ENCODE measurements at places on chromosomes 6 and 20.
A peak's percentile ranks its signal among the peaks of the same experiment; 100 is the strongest.

- no peak for DNase-seq
Measured at GRCh38 chr6:35016502-35017321, 124.4 kb downstream of the TCP11 start.

- DNase-seq = no peak
Measured at GRCh38 chr6:159130846-159131245, 38.4 kb upstream of the FNDC1 start.

DNA sequence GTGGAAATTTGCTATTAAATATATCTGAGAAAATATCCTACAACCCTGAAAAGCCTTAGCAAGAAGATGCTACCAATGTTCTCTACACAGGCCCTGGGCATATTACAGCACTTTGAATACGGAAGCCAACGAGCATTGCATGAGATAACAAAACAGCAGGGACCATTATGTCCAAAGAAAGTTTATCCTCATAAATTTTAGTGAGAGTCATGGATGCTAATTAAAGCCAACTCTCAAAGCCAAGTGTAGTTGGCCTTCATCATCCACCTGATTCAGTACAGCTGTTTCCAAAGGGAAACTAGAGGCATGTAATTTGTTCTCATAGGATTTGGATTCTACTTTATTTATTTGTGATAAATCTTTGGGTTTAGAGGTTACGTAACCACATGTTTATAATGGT lies 564.8 kb downstream of the RFPL4B start:
- no peak for DNase-seq

DNA sequence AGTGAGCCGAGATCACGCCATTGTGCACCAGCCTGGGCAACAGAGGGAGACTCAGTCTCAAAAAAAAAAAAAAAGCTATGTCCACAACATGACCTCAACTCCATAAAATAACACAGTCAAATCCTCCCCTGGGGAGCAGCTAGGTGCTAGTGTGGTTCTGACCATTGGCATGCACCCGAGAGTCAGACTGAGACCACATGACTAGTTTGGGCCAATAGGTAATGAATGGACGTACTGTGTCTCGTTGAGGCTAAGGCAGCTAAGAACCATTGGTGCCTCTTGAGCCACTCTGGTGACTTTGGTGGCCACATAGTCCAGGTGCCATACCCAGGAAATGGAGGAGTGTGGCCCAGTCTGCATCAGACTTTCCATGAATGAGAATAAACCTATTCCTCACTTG lies 40.3 kb downstream of the ATP9A start:
- DNase-seq = no peak

GRCh38 chr20:33650753-33651561 lies 11.2 kb upstream of the C20orf144 start:
- no peak for DNase-seq

- no peak for DNase-seq
Measured at GRCh38 chr6:7239590-7239948, 73.4 kb downstream of the SSR1 start.

DNA sequence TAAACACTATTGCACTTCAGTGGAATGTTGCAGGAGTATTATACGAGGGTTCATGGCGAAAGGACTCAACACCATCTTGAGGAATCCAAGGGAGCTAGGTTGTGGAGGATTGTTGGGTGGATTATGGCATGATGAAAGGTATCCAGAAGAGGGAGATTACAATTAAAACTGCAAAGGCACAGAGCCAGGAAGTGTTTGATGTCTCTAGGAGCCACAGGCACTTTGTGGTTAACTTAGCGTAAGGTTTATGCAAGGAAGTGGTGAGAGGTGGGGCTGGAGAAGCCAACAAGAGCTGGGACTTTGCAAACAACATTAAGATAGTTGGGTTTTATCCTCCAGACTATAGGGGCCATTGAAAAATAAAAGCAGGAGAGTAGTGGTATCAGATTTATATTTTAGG lies 86.6 kb upstream of the TPD52L1 start:
- DNase-seq = peak; percentile 34

GRCh38 chr6:16857969-16858592 lies 96.8 kb upstream of the ATXN1 start:
- DNase-seq = no peak

DNA sequence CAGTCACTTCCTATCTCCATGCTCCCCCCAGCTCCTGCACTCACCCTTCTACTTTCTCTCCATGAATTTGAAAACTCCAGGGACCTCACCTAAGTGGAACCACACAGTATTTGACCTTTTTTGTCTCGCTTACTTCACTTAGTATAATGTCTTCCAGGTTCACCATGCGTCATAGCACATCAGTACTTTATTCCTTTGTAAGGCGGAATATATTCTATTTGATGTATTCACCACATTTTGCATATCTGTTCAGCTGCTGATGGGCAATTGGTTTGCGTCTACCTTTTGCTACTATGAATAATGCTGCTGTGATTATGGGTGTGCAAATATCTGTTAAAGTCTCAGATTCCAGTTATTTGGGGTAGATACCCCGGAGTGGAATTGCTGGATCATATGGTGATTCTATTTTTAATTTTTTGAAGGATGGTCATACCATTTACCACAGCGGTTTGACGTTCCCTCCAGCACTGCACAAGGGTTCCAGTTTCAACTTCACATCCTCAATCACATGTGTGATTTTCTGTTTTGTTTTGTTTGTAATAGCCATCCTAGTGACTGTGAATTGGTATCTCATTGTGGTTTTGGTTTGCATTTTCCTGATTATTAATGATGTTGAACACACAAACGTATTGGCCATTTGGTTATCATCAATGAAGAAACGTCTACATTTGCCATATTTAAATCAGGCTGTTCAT lies 20.3 kb upstream of the SYNDIG1 start:
- no peak for DNase-seq

DNA sequence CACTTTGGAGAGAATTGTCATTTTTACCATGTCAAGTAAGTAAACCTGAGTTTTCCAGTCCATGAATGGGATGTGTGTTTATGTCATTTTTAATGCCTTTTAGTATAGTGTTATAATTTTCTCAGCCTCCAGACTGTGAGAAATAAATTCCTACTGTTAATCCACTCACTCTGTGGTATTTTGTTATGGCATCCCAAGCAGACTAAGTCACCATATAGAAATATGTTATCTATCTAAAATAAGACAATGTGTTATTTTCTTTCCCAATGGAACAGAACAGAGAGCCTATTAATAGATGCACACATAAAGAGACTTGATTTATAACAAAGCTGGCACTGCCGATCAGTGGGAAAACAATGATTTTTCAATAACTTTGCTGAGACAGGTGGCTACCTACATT lies 70.2 kb upstream of the SLC4A11 start:
- DNase-seq = no peak

DNA sequence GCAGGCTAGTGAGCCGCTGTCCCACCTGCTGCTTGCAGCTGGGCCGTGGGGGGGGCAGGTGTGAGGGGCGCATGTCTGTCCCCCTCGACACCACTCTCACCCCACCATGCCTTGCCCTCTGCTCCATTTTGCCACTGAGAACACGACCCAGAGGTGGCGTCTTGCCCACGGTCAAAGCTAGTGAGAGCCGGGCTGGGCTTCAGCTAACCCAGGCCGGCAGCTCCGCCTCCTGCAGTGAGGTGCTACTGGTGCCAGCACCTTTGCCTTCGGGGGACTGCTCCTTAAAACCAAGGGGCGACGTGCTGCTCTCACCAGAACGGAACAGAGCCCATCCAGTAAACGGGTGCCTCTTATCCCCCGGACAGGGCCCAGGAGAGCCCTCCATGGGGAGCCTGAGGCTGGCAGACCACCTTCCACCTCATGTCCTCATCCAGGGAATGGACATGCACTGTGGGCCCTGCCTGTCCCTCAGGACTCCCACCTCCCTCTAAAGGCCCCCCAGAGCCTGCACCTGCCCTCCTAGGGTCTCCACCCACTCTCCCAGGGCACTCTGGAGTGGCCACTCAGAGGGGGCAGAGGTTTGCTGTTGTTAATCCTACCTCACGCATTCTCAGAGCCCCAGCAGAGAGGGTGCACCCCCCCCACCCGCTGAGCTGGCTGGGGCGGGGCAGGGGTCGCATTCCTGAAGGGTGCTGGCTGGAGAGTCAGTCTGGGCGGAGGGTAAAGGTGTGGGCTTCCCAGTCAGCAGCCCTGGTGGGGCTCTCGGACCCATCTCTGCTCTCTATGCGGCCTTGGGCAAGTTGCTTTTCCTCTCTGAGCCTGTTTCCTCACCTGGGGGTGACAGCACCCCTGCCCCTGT lies 2.9 kb downstream of the RBBP8NL start:
- DNase-seq = no peak

DNA sequence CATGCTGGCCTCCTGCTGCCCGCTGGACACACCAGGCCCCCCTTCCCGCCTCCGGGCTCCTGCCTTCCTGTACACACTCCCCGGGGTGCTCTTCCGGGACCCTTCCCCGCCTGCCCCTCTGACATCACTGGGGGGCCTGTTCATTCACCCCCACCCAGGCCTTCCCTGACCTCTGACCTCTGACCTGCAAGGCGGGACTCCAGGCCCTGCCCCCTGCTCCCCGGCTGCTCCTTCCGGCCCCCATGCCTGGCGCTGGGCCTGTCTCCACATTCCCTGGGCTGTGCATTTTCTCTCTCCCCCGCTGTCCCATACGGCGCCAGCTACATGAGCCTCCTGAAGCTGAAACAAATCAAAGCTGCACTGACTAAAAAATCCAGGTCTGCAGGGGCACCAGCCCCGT lies 71.6 kb upstream of the GATA5 start:
- DNase-seq = no peak

DNA sequence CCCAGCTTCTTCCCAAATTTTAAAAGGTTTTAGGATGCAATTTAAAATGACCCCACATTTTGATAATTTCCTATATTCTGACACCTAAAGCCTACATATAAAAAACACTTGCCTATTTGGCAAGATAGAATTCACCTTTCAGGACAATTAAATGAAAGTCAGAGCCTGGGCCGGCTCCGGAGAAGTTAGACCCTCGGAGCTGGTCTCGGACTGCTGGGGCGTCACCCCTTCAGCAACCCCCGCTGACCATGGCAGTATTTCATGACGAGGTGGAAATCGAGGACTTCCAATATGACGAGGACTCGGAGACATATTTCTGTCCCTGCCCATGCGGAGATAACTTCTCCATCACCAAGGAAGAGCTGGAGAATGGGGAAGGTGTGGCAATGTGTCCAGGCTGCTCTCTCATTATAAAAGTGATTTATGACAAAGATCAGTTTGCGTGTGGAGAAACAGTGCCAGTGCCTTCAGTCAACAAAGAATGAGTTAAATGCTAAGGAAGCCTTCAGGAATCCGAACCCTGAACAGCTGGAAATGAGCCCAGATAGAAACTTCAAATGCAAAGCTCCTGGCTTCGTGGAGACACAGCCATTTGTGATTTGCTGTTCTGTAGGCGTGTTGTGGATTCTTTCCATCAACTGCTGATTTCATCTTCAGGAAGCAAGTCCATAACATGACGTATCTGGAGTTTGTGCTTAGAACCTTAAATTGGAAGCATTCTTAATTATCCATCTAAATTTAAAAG lies 16.0 kb downstream of the TCFL5 start:
- no peak for DNase-seq

DNA sequence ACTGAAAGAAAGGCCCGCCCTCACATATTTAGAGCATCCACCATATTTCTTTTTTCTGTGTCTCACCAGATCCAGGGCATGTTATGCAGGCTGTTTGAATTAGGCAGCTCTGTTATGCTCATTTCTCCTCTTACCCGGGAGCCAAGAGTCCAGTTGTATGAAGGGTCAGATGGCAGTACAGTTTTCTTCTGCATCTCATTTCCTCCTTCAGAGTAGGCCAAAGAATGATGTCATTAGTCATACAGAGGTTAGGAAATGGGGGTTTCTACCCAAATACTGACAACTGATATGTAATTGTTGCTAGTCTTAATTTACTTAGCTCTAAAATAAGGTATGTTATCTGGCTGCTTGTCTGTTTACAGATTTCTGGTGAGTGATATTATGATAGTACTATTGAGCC lies 130.8 kb downstream of the SOBP start:
- no peak for DNase-seq

Measured in thymus (tissue), 14 donors.